Stimulated activated CD4-positive, alpha-beta T cell treated with anti-CD3 and anti-CD28 coated beads, TNF-alpha, amount 100 ng/mL, for 1 hour (primary cell): ENCODE measurements at places on chromosomes 11 and 22.

DNA sequence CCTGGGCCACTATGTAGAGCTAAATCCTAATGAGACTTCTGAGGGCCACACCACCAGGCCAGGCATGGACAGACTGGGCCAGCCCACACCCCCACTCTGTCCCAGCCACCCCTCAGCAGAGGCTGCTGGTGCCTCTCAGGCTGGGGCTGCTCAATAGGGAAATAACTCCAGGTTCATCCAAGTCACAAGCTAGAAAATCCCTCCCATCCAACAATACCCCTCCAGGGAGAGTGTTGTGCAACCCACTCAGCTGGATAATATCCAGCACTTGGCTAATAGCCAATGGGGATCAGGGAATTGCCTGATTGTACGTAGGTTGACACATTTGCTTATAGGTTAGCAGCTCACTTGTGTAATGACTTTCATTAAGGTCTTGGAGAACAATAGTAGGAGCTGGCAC, 64.1 kb upstream of the WNT11 start:
- DNase-seq: no peak

- DNase-seq: no peak
Observed at GRCh38 chr11:3939211-3939610, 83.7 kb downstream of the STIM1 start.

GRCh38 chr11:134670961-134671370, 258.9 kb upstream of the B3GAT1 start:
- DNase-seq: no peak

- DNase-seq: no peak
Observed at GRCh38 chr11:65378928-65379638, 3.4 kb downstream of the SLC25A45 start.

DNA sequence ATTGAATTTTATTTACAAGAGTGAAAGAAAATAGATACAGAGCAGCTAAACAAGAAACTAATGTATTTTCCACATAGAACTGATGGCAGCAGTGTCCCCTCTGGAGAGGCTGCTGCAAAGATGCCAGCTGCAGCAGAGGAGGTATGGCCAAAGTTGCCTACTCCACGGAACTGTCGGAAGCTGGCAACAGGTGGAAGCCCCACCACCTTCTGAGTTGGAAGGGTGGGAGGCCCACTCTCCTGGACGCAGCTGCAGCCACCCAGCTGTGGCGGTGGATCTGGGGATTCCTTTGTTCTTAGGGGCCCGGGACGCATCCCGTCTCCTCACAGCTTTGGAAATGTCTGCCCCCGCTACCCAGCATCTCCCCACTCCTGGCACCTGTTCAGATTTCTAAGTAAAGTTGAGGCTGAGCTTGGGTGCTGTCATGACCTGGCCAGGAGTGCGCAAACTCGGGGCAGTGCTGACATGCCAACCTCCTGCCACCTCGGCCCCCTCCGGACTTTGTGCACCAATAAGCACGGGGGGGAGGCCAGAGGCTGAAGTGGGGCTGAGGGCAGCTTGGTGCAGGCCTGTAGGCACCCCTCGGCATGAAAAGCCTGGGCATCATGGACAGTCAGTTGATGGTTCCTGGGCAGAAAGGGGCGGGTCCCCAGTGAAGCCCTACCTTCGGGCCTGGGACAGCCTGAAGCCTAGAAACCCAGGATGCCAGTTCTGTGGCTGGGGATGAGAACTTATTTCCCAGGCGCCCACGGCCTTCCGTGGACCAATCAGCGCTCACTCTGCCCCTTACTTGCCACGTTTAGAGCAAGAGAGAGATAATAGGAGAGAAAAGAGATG, 1071.4 kb downstream of the JRKL start:
- DNase-seq: no peak

- no peak for DNase-seq
Observed at GRCh38 chr22:47448231-47449223, 686.1 kb downstream of the TBC1D22A start.

GRCh38 chr22:49155770-49156580, 671.7 kb downstream of the BRD1 start:
- no peak for DNase-seq

GRCh38 chr11:33689085-33689484, 11.5 kb downstream of the C11orf91 start:
- DNase-seq: no peak

DNA sequence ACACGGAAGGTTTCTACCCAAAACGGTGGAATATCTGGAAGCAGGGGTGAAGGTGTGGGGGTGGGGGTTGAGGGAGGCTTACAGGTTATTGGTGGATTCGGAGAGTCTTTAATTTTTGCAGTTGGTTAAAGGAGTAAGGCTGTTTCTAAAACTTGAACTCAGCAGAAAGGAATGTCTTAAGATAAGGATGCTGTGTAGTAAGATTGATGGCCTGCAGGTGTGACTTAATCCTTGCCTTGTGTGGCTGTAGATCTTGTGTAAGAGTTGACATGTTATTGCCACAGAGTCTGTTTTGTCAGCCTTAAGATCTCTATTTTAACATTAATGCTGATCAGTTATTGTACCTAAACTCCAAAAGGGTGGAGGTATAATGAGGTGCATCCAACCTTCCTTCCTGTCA, 16.4 kb upstream of the OR6M1 start:
- no peak for DNase-seq

- no peak for DNase-seq
Observed at GRCh38 chr11:108824545-108824944, 159.7 kb downstream of the DDX10 start.

- no peak for DNase-seq
Observed at GRCh38 chr11:74008373-74009229, at the start of gene UCP3. UCP3 (minus strand) TSS chr11:74009085; CDS start chr11:74007042, 2,043 bp downstream.

GRCh38 chr11:125348674-125349309, 147.3 kb downstream of the FEZ1 start:
- no peak for DNase-seq

DNA sequence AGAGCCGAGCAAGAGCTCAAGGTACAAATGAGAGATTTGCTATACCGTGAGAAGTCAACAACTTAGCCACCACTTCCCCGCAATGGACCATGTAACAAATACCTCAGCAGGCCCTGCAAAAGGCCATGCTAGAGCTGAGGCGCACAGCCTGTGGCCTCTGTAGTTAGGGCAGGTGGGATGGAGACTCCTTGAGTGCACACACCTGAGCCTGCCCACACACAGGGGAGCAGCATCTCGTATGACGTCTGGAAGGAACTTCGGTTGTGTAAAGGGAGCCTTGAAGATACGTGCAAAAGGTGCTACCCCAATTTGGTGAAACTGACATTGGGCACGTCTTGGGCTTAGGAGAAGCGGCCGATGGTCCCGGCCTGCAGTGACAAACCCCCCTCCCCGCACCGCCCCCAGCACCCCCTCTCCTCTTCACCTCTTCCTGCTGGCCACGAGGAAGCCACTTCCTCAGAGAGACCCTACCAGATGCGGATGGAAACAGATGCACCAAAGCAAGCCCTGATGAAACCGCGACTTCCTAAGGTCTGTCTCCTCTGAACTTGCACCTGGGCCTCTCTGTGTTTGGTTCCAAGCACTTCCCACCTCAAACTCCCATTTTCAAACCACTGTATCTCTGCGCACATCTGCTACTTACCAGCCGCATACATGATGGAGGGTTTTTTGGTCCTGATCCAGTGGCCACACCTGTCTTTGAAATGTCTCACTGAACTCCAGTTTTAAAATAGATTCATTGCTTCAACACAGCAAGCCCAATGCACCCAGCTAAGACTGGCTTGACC, 10.6 kb downstream of the CDPF1 start:
- no peak for DNase-seq

DNA sequence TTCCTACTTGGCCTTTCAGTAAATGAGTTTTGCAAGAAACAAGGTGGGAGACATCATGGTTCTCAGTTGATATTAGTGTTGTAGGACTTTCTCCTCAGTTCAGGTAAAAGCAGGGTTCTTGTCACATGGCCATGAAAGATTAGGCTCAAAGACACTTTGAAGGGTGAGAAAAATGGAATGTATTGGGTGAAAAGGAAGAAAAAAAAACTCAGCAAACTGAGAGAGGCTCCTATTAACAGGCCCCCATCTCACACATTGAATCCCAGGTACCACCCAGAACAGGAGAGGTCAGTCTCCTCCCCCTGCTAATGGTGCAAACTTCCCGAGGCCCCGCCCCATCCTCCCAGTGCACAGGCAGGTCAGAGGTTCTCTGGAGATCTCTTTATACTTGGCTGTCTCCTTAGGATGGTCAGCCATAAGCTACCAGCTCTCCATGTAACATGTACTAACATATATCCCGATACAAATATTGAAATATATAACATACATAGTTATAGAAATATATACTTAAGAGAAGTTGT, 62.2 kb downstream of the MICAL2 start:
- DNase-seq: no peak

DNA sequence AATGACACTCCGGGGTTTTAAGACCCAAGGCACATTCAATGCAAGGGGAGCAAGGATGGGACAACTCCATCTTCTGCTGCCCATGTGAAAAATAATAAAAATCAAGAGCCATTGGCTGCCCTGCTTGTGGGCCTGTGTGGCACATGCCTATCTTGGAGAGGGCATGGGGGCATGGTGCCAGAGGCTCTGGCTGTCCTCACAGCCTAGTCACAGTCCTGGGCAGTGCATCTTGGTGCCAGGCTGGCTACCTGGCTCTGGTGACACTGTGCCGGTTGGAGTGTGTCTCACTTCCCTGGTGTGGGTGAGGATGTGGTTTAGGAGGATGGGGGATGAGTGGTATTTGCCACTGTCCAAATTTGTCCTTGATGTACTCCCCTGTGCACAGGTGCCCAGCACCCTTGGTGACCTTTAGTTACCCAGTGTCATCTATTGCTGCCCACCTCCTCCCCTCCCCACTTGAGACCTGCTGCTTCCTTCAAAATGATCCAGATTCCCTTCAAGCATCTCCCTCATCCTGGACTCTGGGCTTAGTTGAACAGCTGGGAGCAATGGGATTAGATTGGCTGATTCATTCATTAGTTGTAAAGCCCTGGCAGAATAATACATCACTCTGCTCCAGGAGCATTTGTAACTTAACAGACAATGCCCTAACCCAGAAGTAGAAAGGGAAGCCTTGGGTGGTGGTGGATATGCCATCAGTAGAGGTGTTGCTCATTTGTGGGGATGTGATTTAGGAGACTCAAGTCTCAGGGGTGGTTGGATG, 4.6 kb downstream of the TMEM86A start:
- no peak for DNase-seq

DNA sequence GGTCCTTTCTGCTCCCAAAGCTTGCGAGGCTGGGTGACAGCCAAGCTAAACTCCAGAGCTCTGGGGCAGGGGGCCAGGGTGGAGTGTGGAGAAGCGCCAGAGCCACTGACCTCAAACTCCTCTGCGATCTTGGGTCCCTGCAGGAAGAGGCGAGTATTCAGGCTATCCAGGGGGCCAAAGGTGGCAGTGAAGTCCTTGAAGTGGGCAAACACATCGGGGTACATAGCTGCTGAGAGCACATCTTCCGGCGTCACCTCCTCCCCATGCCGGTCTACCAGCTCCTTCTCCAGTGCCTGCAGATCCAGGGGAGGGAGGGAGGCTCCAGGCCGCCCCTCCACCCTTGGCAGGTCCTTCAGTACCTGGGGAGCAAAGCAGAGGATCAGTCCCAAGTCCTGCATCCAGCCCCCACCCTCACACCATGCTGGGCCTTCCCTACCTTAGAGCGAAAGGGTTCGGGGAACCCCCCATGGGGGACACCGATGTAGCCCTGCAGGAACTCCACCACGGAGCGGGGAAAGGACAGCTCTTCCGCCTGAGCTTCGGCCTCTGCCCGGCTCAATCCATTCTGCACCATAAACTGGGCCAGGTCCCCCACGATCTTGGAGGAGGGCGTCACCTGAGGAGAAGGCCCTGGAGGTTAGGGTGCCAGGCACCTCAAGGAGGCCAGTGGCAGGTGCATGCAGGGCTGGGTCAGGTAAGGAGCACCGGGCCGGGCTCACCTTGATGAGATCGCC, 6.4 kb downstream of the RCE1 start:
- DNase-seq: no peak

DNA sequence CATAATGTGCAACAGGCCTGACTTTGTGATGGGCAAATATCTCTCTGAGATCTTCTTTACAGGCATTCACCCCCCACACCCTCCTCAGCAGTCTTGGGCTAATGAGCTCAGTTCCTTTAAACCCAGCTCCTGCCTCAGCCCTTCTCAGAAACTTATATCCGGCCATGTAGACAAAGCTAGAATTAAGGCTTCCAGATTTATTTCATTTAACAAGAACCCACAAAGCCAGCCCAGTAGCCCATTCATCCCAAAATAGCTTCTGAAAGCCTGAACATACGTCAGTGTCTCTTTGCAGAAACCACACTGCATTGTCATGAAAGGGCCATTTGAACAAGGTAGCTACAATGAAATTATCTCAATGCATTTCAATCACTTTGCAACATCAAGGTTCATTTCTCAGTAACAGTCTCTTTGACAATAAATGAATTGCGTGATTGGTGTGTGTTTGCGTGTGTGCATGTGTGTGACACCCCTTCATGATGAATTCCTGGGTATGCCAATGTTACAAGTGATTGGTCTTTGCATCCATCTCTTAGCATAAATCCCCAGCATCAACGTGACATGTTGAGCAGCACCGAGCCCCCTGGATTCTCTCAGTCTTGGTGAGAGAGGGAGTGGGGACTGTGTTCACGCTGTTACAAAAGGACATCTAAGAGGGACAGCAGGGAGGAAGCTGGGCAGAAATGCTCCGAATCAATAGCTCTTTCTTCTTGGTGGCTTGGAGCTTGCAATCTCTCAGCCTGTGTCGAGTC, 299.6 kb downstream of the KIRREL3 start:
- no peak for DNase-seq

GRCh38 chr22:42321908-42322561, 51.6 kb upstream of the TCF20 start:
- DNase-seq: no peak

- DNase-seq: no peak
Observed at GRCh38 chr11:19352771-19353160, 112.0 kb upstream of the E2F8 start.

- no peak for DNase-seq
Observed at GRCh38 chr11:47340980-47341775, 11.3 kb downstream of the MYBPC3 start.

- DNase-seq: no peak
Observed at GRCh38 chr11:45949992-45950407, 27.5 kb downstream of the LARGE2 start.

GRCh38 chr11:62103986-62104385, 19.8 kb upstream of the INCENP start:
- DNase-seq: no peak

GRCh38 chr11:87144252-87144651, 106.5 kb downstream of the TMEM135 start:
- DNase-seq: no peak

DNA sequence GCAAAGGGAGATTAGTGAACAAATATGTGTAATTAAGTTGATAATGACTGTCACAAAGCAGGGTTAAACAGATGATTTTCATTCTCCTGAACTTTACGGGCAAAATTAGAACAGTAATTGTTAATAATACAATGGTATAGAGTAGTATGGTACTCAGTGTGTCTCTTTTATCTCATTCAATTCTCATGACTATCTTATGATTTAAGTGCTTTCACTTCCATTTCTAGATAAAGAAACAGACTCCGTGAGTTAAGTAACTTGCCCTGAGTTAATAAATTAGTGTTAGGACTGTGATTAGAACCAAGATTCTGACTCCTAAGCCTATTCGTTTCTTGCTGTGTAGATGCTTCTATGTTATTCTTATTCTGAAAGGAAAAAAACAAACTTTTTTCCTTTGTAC, 22.0 kb downstream of the PIH1D2 start:
- no peak for DNase-seq
